ENCODE measurements at places on chromosomes 12 and 14.
A peak's percentile ranks its signal among the peaks of the same experiment; 100 is the strongest.

- peak; percentile 76 for DNase-seq
These were observed 14.2 kb downstream of the VRTN start for GRCh38 chr14:74362361-74362915.

DNA sequence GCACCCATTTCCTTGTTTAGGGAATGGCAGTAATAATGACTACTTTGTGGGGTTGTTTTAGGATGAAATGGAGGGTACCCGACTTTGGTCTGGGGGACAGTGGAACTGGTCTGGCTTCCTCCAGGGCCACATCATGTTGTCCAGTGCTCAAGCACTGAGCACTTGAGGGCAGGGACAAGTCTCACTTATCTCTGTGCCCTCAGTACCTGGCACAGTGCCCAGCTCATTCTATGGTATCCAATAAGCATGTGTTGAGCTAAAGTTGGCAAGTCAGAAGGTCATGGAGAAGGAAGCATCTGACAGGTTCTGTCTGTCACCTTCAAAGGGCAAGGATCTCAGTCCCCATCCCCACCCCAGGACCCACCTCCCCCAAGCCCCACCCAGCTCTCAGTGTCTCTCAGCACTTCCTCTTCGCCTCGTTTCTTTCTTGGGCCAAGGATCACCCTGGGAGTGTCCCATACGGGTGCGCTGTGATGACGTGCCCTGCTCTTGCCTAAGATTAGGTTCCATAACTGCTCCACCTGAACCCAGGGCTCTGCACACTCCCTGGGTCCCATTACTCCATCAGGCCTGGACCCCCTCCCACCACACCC is 24.3 kb upstream of the TMEM106C start:
- DNase-seq: no peak

GRCh38 chr14:76615331-76615730 is 145.9 kb upstream of the VASH1 start:
- DNase-seq: no peak

DNA sequence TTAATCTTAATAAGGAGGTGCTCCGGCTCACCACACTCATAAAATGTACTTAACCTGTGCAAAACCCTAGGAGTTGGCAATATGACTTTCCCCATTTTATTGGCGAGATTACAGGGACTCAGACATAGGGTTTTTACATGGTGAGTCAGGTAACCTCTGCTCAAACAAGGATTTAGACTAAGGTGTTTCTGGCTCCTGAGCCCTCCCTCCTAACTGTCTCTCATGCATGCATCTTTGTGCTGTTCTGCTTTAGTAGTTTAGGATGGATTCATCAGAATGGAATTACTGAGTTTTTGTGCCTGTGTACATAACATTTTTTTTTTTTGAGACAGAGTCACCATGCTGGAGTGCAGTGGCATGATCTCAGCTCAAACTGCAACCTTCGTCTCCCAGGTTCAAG is 993.3 kb upstream of the TMEM132C start:
- DNase-seq: no peak

GRCh38 chr14:66503532-66503931 is 4.4 kb upstream of the GPHN start:
- no peak for DNase-seq

- DNase-seq: no peak
These were observed 5.9 kb upstream of the ANAPC5 start for GRCh38 chr12:121358073-121358472.

GRCh38 chr14:100271247-100271939 is 32.4 kb downstream of the YY1 start:
- peak; percentile 44 for DNase-seq

DNA sequence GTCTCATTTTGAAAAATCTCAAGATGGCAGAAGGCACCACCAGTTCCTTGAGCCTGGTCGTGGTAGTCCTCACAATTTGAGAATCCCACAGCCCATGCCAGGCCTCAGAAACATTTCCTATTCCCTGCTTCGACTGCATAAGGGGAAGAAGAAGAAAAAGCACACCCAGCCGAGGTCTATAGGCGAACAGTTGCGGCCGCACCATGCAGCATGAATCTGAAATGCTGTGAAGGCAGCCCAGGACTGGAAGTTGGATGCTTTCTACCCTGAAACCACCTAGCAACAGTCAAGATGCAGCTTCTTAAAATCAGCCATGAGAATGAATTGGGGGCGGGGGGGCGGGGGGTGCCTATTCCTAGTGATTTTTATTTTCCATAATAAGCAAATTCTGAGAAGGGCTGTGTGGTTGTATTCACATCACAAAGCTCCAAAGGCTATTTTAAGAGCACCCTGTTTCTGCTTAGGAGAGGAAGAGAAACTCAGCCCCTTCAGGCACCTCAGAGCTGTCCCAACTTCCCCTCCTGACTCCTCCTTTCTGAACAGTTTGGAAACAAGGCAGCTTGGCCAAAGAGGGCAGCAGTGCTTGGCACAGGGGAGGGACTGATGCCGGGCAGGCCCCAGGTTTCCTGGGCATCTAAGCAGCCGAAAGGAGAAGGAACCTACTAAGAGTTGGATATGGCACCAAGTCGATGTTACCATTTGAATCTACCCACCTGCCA is 172.5 kb upstream of the FOXN3 start:
- no peak for DNase-seq

DNA sequence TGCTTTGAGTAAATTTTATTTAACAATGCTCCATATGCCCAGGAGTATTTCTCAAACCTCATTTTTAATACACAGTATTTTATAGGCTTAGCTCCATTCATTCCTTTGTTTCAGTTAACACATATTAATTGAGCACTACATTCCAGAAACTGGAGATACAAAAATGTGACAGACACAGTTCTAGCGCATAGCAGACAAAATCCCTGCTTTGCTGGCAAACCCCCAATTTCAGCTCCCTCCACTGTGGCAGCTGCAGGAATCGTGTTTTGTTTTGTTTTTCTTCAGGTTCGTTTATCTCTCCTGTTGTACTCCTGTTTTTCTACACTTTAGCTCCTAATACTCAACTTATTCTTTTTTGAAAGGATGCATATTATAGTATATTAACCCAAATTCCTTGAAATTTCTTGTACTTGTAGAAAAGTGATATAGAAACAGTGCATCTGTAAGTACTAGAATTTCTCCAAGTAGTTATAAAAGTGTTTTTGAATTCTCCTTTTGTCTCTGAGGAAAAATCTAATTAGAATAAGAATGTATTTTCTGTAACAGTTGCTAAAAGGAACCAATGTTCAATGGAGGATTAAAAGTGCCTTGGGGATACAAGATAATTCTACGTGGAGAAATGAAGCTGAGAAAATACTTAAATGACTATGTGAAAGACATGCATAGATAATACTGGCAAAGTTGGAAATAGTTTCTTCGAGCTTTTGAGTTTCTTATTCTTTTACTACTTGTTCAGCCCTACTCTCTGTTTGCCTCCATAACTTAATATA is 6.4 kb upstream of the RAB21 start:
- no peak for DNase-seq

- no peak for DNase-seq
These were observed 3.9 kb upstream of the SYNE2 start for GRCh38 chr14:63848890-63849289.

DNA sequence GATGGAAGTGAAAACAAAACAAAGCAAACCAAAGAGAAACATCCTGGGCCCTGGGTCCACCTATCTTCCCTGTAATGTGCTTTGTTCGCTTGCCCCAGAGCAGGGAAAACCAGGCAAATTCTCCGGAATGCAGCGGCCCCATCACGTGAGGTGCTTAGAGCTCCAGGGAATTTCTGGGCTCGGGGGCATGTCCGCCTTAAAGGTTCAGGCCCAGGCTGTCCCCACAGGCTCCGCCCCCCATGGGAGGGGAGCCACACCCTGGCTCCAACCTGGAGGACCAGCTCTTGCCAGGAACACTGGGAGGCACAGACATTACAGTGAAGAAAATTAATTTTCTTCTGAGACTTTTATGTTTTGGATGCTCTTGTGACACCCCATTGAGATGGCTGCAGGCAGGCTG is 69.9 kb downstream of the RBM19 start:
- no peak for DNase-seq

DNA sequence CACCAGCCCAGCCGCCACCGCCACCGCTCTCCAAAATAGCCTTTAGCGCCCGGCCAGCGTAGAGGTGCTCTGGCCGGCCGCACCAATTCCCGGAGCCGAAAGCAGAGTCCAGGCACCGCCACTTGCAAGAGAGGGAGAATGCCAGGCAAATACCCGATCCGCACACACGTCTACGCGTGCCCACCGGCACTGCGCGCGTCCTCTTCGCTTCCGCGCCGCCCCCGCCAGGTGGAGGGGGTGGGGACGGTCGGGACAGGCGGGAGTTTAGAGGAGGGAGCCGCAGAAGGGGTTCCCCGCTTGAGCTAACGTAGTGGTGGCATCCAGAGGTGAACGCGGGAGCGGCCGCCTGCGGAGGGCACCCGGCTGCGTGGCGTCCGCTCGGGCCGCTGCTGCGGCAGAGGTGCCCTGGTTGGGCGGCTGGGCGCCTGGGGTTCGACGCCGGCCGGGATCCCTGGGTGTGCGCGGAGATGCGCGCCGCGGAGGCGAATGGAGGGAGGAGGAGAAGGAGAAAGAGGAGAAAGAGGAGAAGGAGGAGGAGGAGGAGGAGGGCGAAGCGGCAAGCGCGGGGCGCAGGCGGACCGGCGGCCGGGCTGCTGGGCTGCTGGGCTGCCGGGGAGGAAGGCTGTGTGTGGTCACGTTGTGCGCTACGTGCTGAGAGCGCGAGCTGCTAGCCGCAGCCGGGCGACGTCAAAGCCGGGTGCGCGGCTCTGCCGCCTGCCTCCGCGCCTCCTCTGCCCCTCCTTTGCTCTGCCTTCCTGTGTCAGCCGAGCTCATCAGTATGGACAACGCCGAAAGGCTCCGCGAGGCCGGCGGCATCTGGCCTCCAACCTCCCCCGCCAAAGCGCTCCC is at the start of gene MDGA2:
Gene MDGA2 (minus strand): TSS at position 140 of the 849 bp plus-strand sequence.
- DNase-seq: no peak

GRCh38 chr14:94113490-94113889 is 3.0 kb downstream of the IFI27 start:
- no peak for DNase-seq

- DNase-seq: peak; percentile 5
These were observed 77.2 kb downstream of the FERMT2 start for GRCh38 chr14:52873694-52874093.

- DNase-seq: no peak
These were observed 187.6 kb downstream of the NOVA1 start for GRCh38 chr14:26410189-26410685.

DNA sequence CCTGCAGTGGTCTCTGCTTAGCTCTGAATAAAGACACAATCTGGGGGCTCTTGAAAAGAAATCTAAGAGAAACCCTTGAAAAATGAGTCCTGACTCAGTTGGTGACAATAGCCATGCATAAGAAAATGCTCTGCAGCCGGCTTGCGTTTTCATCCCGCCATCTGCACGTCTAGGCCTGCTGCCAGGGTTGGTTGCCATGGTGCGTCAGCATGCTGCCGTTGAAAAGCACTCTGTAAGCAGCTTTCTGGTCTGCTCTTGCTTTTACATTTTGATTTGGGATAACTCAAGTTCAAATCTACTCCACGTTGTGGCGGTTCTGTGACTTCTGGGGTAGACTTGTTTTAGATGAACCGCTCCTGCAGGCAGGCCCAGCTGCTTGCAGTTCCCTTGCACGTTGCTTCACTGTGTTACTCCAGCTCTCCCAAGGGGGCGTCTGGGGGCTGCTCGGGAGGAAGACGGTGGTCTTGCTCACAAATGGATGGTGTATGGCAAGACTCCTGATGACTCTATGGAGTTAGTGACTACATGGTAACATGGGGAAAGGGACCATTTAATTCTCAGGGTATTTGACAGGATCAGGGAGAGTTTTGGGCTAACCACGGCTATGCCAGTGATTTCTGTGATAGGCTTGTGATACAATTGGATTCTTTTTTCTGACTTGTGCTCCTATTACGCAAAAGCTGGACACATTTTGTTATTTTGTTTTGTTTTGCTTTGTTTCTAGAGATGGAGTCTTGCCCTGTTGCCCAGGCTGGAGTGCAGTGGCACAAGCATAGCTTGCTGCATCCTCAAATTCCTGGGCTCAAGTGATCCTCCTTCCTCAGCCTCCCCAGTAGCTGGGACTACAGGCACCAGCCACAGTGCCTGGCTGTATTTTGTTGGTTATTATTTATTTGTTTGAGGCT is 15.8 kb downstream of the WNT5B start:
- DNase-seq: no peak

DNA sequence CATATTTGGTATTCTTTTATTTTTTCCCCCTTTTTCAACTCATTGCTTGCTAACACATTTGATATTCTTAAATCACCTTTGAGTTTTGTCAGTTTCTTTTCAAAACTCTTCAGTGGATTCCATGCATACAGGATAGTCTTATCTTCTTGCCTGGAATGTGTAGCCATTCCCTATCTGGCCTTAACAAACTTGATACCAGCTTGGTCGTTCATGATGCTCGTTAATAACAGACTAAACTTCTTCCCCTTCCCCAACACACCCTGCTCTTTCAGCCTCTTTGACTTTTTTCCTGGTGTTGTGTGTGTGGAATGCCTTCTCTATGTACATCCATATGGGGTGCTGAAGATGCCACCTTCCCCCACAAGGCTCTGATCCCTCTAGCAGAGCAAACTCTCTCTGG is 17.7 kb upstream of the CALM1 start:
- DNase-seq: no peak

DNA sequence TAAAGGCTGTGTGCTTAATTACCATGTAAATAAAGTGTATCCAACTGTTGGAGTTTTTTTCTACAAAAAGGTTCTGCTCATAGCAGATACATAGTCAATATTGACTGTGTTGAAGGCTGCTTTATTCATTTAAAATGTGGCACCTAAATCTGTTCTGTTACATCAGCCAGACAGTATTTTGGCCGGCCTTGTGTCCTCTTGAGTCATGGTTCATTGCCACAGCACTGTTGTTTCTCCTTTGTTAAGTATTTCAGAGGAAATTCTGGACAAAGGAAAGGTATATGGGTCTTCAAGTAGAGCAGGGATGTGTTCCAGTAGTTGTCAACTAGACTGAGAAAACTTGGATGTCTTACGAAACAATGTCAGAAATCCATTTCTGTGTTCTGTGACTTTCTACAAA is 95.5 kb downstream of the SLC38A6 start:
- no peak for DNase-seq

DNA sequence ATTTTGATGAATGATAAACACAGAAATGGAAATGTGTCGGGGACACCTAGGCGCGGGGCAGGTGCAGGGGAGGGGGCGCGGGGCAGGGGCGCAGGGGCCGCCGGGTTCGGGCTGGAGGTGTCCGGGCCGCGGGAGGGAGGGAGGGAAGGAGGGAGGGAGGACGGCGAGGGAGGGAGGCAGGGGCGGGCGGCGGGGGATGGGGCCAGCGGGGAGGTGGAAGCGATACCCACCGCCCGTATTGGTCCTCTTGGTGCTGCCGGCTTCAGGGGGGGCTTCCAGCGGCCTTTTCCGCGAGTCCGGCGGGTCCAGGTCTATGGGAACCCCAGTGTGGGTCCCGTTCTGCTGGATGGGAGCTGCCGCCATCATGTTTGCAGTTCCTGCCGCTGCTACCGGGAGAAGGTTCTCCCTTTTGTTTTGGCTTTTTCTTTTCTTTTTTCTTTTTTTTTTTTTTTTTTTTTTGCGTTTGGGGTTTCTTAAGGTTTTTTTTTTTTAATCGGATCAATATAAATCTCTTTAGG is 703 bp downstream of the NOVA1 start:
- no peak for DNase-seq

GRCh38 chr12:111494676-111495075 is 89.0 kb downstream of the SH2B3 start:
- DNase-seq: no peak
